ENCODE measurements at places on chromosomes 16 and 17.

GRCh38 chr17:50579399-50579798 is 18.9 kb downstream of the CACNA1G start:
- no peak for DNase-seq

- no peak for DNase-seq
Observed at GRCh38 chr16:89565506-89566372, 5.3 kb downstream of the RPL13 start.

DNA sequence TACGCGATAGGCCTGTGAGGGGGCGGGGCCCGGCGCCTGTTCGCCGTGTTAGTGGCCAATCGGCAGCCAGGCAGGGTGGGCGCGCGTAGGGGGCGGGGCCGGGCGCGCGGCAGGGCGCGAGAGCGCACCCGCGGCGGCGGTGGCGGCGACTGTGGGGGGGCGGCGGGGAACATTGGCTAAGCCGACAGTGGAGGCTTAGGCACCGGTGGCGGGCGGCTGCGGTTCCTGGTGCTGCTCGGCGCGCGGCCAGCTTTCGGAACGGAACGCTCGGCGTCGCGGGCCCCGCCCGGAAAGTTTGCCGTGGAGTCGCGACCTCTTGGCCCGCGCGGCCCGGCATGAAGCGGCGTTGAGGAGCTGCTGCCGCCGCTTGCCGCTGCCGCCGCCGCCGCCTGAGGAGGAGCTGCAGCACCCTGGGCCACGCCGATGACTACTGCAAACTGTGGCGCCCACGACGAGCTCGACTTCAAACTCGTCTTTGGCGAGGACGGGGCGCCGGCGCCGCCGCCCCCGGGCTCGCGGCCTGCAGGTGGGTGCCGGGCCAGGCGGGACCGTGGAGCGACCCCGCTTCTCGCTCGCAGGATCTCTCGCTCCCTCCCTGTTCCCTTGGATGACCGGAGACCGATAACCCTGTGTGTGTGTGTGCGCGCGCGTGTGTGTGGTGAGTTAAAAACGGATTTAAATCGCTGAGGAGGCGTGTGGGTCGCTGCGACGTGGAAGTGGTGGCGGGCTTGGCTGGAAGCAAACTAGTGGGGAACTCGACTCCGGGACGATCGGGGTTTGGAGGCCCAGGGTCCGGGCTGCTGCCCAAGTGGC is at the start of gene NFATC3:
NFATC3 (plus strand) TSS at position 112 of the 813 bp plus-strand sequence; CDS start at position 424, 312 bp downstream.
- DNase-seq, result no peak

- no peak for DNase-seq
Observed at GRCh38 chr16:86504315-86505184, 5.8 kb upstream of the FOXF1 start.

- no peak for DNase-seq
Observed at GRCh38 chr16:75854152-75854551, 127.9 kb upstream of the CPHXL start.

DNA sequence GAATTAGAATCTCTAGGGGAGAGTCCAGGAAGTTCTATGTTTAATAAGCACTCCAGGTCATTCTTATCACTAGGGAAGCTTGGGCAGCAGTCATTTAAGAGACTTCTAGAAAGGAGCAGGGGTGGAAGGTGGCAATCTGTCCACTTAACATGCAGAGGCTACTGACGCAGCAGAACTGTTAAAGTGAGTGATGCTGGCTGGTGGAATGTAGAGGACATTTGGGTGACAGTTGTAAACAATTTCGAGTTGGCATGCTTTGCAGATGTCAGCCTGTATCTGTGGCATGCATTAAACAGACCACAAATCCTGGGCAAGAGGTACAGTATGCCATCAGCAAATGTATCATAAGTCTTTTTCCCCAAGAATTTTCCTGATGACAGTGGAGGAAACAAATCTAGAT is 40.5 kb upstream of the HS3ST3A1 start:
- no peak for DNase-seq

DNA sequence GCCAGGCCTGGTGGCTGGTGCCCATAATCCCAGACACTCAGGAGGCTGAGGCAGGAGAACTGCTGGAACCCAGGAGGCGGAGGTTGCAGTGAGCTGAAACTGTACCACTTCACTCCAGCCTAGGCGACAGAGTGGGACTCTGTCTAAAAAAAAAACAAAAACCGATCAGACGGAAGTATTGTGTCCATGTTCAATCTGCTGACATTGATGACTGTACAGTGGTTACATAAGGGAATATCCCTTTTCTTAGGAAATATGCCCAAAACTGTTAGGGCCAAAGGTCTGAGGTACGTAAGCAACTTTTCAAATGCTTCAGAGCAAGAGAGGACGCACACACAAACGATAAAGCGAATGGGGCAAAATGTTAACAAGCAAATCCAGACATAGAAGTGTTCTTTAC is 69.8 kb upstream of the DNAH17 start:
- no peak for DNase-seq

DNA sequence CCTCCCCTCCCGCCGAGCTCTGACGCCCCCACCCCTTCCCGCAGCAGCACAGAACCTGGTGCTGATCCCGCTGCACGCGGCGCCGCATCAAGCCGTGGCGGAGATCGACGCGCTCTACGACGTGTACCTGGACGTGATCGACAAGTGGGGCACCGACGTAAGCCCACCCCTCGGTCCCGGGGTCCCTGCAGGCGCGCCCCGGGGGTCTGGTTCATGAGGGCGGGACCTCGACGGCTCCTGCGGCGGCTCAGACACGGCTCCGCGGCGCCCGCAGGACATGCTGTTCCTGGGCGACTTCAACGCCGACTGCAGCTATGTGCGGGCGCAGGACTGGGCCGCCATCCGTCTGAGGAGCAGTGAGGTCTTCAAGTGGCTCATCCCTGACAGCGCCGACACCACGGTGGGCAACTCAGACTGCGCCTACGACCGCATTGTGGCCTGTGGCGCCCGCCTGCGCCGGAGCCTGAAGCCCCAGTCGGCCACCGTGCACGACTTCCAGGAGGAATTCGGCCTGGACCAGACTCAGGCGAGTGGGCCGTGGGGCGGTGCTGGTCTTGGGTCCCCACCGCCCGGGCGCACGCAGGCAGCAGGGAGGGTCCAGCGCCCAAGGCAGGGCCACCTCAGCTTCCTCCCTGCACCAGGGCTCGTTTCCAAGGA is 1.4 kb downstream of the DNASE1L2 start:
- no peak for DNase-seq

DNA sequence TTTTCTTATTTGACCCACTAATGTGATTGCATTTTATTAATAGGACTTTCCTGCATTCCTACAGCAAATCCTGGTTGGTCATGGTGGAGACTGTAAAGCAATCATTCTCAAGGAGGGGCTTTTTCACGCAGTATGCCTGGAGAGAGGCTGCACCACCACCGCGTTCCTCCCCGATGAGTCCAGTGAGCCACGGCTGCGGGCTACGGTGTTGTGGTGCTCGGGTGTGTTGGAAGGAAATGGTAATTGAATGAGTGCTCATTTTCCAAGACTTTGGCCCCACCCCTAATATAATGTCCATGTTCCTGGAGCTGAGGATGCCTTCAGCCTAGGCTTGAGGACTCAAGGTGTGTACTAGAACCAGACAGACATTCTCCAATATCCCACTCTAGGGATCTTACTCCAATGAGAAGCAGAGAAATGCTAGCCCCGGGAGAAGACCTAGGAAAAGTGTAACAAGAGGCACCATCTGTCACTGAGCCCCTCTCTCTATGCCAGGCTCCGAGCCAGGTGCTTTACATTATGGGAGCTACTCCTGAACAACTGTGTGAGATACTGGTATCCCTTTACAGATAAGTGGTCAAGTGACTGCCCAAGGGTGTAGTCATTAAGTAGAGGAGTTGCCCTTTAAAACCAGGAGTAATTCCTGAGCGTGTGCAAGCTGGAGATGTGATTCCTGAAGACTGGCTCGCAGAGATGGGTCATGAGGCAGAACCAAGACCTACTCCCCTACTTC is 39.4 kb downstream of the HEATR6 start:
- DNase-seq, result no peak

DNA sequence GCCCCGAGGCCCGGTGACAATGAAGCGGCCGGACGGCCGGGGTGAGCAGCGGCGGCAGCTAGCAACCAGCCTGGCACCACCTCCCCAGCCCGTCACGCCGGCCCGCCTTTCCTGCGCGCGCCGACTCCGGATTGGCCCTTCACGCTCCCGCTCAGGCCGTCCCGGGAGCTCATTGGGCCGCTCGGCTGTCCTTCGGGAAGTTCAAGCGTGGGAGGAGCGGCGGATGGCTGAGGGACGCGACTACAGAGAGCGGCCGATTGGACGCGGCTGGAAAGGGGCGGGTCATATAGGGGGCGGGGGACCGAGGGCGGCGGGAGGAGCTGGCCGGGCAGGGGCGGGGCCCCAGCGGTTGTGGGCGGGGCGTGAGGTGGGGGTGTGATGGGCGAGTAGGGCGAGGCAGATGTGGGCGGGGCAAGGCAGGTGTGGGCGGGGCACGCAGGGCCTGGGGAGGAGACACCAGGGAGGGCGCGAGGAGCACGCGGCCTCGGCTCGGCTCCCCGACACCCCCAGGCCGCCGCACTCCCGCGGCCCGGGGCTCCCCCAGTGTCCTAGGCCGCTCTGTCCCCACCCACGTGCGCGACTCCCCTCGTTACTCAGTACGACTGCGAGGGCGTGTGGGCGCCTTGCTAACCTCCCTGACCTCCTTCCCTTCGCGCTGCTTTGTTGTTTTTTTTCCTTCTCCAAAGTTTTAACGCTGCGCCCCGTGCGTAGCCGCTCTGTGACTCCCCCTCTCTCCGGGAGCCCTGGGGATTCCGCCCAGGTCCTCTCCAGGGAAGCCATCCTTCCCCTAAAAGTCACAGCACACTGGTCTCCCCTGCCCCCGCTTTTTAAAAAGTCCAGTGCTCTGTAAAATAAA is at the start of gene CEP131:
CEP131 (minus strand) TSS at position 60 of the 856 bp plus-strand sequence. CDS start 2,909 bp downstream, outside the sequence.
- peak; percentile 92 for DNase-seq

DNA sequence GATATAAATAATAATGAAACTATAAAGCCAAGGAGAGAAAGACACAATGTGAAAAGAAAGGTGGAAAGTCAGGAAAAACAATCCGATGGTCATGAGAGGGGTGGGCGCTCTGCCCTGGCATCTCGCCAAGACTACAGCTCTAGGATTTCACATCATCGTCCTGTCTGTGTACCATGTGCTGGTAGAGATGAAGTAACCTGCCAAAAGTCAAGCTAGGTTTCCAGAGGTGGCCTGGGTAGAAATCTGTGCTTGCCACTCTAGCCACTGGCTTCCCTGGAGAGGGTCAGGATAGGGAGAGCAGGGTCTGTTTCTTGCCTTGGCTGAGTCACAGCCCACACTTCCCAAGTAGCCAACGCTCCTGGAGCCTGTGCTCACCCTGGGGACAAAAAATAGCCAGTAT is 31.0 kb upstream of the TRAP1 start:
- no peak for DNase-seq

DNA sequence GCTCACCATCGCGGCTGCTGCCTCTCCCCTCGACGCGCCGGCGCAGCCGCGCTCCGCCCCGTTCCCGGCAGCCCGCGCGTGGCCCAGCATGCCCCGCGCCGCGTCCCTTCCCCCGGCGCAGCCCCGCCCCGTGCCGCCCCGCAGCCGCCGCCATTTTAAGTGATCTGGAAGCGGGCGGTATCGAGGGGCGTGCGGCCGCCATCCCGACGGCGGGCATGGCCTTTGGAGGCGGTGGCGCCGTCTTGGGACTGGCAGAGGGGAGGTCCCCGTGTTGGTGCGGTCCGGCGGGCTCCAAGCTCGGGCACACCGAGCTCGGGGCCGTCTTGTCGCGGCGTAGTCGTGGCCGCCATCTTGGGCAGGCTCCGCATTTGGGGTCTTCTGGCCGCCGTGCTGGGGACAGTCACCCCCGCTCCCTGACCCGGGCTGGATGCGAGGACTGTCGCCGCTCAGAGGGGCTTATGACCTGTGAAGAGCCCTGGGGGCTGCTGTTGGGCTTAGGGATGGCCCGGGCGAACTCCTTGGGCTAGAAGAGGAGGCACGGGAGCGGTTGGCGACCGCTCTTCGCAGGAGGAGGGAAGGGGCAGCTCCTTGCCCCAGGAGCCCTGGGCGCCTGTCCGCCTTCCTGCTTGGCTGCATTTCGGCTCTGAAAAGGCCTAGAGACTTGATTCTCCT is at the start of gene ELOB:
ELOB (minus strand) TSS at position 50 of the 672 bp plus-strand sequence; CDS start at position 9, 41 bp downstream.
- DNase-seq, result no peak

- DNase-seq, result no peak
Observed at GRCh38 chr17:48045316-48046001, 2.7 kb upstream of the NFE2L1 start.

DNA sequence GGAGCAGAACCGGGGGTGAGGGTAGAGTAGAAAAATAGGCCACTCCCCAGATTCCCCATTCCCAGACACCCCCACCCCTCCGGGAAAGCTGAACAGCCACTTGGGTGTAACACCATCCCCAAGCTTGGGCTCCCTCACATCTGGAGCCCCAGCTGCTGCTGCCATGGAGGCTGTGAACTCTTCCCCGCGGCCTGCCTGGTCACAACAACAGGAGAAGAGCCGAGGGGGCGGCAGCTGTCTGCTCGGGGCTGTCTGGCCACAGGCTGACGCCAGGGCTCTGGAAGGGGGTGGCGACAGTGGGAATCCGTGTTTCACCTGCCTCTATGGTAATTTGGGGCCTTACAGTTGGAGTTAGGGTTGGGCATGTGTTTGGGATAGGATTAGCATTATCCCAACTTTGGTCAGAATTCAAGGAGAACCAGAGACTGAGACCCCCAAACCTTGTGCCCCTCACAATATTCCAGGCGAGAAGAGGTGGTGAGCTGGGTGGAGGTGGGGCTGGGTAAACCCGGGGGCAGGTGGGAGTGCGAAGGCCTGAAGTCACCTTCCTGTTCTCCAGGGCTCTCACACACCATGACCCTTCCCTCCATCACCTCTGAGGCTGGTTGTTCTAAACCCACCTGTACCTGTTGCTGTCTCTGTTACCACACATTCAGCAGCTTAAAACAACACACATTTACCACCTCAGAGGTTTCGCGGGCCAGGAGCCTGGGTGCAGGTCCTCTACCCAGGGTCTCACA is 29.7 kb upstream of the NXPH3 start:
- no peak for DNase-seq
